ENCODE measurements at places on chromosomes 4 and X. TPM values are rescaled to one million over a fixed set of nuclear protein-coding genes. Genes with fewer than 3 reads are reported as not detected.

- DNase-seq = no peak
These were observed 59.0 kb downstream of the RNF150 start for GRCh38 chr4:141074098-141074878.

DNA sequence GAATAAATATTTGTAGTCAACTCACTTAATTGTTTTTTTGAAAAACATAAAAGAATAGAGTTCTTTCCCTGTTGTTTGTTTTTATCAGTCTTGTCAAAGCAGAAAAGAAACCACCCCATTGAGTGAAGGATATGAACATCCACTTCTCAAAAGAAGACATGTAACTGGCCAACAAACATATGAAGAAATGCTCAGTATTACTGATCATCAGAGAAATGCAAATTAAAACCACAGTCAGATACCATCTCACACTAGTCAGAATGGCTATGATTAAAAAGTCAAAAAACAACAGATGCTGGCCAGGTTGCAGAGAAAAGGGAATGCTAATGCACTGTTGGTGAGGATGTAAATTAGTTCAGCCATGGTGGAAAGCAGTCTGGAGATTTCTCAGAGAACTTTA, 326.1 kb upstream of the EMCN start:
- DNase-seq = no peak

DNA sequence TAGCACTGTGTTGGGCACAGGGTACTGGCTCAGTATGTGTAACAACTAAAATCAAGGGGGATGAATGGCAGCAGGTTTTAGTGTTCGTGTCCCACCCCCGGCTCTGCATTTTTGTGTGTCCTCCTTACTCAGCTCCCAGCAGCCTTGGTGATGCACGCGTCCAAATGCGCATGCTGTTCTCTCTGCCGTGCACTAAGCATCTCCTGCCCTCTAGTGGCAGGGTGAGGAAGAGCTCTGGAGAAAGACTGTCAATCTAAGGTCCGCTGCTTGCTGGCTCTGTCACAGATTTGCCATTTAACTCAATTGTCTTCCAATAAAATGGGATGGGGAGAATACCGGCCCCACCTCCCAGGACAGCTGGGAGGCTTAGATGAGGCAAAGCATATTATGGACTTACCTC, 61.4 kb downstream of the WFS1 start:
- DNase-seq = peak; percentile 42

DNA sequence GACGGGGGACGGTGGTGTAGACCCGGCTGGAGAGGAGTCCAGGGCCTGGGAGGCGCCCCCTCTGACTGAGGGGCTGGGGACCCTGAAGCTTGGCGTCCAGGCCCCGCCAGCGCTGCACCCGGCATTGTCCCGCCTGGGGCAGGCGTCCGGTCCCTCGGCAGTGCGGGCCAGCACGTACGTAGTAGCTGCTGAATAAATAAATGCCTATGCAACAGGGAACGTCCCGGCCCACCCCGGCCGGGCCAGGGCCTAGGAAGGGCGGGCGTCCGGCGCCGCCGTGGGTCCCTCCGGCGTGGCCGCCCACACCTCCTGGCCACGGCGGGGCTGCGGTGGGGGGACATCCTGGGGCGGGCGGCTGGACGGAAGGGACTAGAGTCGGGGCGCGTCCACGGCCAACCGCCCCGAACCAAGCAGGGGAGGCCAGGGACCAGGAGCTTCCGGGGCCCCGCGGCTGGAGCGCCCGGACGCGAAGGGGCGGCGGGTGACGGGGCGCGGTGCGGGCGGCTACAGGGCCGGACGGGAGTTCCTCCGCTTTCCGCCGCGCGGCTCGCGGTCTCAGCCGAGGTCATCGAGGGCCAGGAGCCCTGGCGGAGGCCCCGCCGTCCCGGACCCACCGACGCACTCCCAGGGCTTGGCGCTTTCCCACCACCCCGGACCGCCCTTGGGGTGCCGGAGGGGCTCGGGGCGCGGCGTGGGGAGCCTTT, 886 bp upstream of the WWC2 start:
- DNase-seq = no peak

IRS4 gene
- total RNA-seq = not detected

PRRG3 gene
- total RNA-seq = not detected
